DMS79 treated with DMSO at 0.1 percent for 48 hours (cell line): ENCODE measurements at places on chromosomes 7 and 10.
A peak's percentile ranks its signal among the peaks of the same experiment; 100 is the strongest.

DNA sequence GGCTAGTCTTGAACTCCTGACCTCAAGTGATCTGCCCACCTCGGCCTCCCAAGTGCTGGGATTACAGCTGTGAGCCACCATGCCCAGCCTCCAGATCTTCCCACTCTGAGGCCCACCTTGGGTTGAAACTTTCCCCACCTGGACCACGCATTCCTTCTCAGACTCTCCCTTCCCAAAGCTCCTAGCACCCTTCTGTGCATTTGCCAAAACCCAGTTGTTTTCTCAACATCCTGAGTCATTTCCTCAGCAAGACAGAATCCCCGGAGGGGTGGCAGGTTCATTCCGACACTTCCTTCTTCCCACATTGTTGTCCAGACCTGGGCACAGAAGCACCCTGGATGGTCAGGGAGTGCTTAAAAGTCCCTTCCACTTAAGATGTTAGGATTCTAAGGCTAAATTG, 28.9 kb downstream of the BAG3 start:
- DNase-seq, result no peak

DNA sequence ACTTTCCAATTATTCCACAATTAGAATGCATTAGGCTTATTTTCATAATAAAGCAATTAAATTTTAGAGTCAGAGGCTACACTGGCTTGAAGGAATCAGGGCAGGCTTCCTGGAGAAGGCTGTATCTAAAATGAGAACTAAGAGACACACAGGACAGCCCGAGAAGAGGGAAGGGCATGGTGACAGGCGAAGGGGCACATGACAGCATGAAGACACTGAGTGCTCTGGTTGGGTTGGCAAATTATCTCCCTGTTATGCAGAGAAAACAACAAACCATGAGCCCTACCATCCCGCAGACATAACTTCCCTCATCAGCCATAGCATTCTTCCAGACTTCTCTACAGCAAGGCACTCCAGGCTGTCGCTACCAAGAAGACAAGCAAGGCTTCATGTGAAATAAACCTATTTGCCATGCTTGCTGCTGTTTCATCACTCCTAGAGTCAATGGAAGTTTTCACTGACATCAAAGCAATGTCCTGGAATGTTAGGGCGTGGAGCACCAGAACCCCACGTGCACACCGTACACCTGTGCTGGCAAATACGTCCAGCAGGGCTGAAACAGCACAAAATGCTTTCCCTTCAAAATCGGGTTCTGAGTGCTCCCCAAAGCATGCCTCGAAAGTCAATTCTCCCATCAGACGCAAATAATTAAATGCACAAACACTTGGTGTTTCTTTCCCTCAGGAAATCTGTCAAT, 21.3 kb downstream of the VOPP1 start:
- no peak for DNase-seq

GRCh38 chr7:105011141-105011830, 2.7 kb upstream of the KMT2E start:
- DNase-seq, result peak; percentile 39

GRCh38 chr7:133491846-133492652, 239.2 kb downstream of the EXOC4 start:
- DNase-seq, result no peak

GRCh38 chr7:157609516-157609915, 272.7 kb downstream of the DNAJB6 start:
- DNase-seq, result no peak

DNA sequence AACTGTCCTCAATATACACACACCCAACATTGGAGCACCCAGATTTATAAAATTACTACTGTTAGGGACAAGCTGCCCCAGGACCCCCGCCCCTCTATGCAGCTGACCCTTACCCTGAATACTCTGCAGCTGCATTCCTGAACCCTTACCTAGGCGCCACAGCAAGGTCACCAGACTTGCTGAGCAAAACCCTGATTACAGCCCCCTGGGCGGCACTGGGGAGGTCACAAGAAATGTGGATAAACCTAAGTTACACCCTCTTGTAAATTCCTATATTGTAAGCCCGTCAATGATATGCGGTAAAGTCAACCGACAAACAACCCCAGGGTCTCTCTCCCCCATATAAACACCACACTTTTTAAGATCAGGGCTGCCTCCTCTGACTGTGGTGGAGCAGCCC, 25.1 kb downstream of the SNX13 start:
- DNase-seq, result no peak

GRCh38 chr7:482521-483083, 37.0 kb downstream of the PDGFA start:
- DNase-seq, result no peak
